NCI-H1436 (cell line): ENCODE measurements at places on chromosomes 1 and 21.

DNA sequence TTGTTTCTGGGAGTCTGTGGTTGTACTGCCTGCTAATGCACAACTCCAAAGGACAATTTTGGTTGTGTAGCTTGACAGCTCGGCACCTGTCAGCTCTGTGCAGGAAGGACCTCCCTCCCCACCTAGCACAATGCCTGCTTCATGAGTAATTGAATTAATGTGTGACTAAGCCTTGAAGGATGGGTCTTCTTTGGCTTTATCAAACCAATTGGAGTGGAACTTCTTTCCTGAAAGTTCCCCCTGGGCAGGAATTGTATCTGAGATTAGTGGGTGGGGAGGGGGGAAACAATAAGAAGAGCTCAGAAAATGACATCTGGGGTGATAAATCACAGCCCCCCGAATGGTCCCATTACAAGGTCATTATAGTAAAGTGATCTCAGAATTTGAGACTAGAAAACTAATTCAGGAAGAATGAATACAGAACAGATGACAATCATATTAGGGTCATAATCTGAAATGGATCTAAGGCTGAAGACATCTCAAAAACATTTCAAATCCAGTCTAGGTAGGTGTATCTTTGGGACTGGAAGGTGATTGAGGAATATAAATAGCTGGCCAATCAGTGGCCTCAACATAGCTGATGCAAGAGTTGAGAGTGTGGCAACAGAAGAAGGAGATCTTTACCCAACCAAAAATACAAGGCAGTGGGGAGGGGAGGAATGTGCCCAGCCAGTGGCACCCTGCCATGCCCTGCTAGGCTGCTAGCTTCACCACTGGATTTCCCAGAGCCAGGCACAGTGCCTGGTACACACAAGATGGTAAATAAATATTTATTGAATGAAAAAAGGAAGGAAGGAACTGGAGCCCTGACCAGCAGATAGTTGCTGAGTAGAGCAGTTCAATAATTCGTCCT, 10.1 kb upstream of the SESN2 start:
- DNase-seq = peak; percentile 50

DNA sequence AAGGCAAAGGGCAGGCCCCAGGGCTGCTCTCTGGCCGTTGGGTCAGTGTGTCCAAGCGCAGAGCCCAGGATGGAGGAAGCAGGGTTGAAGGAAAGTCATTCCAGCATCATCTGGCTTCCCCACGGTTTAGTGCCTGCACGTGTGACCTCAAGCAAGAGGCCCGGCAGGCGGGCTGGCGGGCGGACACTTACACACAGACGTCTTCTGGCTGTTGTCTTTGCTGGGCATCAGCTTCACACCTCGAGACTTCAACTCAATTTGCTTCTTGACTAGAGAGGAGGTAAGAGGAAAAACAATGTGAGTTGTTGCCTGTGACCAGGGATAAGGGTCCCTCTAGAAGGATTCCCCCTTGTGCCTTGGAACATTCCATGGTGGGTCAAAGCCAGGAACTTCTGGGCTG, 38.4 kb upstream of the HMGB4 start:
- DNase-seq = no peak

GRCh38 chr21:37339552-37339939, 27.0 kb upstream of the DYRK1A start:
- no peak for DNase-seq

DNA sequence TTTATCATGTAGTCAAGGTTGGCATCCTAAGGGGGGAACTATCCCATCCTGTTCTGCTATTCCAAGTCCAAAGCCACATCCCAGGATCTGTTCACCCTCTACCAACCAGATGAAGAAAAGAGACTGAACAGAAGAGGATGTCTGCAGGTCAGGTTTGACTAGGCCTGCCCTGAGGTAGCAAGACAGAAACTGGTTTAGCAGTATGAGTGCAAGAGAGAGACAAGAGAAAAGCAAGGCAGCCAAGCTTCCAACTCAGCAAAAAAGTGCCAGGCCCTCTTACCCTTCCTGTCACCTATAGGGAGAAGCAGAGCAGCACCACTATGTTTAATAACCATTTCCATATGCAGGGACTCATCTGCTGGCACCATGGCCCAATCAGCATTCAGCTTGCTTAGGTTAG, 320.8 kb upstream of the DUSP10 start:
- no peak for DNase-seq

DNA sequence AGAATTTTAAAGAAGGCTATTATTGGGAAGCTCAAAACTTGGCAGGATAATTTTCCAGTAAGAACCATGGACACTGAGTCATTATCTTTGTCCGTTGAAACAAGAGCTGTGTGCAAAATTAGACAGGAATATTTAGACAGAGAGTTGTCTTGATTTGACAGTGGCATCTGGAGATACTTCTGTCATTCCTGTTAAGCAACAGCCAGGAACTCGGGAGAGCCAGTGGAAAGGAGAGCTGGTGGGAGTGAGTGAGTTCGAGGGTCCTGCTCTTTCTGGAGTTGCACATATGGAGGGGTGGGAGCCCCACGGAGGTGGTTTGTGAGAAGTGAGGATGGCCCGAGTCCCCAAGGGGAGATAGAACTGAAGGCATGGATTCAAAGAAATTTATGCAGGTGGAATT, 3.1 kb downstream of the COQ8A start:
- DNase-seq = no peak

DNA sequence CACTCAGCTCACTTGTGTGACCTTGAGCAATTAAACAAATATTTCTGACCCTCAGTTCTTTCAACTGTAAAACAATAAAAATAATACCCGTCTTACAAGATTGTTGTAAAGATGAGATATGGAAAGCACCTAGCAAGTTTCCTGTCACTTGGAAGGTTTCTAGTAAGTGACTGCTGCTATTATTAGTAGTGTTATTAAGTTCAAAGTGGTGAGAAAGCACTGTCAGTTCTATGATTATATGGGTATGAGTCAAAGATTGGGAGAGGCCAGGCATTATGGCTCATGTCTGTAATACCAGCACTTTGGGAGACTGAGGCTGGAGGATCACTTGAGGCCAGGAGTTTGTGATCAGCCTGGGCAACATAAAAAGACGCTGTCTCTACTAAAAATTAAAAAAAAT, 145.4 kb downstream of the C1orf21 start:
- no peak for DNase-seq

- no peak for DNase-seq
Observed at GRCh38 chr1:45843474-45843905, 40.1 kb downstream of the MAST2 start.

- DNase-seq = no peak
Observed at GRCh38 chr21:44618504-44618903, 6.6 kb downstream of the KRTAP10-8 start.

DNA sequence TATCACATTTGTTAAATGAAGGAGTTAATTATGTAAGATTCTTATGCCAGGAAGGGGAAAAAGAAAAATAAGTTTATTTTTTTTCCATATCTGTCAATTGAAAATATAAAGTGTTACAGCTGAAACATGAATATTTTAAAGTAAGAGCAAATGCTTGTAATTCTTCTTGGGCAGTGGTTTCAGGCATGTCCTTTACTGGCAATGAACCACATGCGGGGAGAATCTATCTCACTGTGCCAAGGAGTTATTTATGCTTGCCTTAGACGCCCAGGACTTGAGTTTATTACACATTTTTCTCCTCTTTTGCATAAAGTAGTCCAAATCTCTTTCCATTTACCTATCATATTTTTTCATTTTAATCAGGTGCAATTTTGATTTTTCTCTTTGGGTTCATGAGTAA, 207.8 kb upstream of the NRIP1 start:
- DNase-seq = no peak

- DNase-seq = no peak
Observed at GRCh38 chr21:39029086-39029755, 154.0 kb downstream of the PSMG1 start.

GRCh38 chr1:83109692-83110091, 889.2 kb downstream of the TTLL7 start:
- no peak for DNase-seq

DNA sequence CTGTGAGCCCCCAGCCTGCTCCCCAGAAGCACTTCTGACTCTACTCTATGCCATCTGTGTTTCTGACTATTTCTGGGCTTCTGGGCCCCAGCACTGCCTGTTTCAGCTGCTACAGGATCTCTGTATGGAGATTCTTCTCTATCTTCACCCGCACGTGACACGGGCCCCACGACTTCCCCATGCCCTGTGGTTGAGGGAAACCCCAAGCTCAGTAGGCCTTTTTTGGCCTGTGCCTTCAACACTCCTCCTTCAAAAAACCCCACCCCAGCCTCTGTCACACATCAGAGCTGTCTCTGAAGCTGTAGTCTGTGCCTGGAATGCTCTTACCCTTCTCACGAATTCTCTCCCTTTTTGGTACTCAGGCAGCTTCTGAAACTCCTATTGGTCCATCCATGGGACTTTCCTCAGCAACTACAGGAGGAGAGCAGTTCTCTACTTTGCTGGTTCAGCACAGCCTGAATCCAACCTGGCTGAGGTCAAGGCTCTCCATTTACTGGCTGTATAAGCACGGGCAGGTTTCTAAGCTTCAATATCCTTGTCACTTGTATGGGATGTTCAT, 2.0 kb upstream of the NID1 start:
- no peak for DNase-seq

DNA sequence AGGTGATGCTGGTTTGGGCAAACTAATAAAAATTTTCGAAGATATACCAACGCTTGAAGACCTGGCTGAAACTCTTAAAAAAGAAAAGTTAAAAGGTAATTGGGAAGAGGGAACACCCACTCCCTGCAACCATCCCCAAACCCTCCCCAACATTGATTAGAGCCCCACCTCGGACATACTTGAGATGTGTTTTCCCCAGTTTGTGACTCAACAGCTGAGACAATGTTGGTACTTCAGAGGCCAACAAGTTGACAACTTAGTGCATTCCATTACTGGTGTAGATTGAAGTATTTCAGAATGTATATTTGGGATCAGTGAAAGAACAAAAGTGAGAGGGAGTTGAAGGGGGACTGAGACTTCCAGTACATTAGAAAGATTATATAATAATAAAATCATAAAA, 5.1 kb downstream of the IFI16 start:
- DNase-seq = no peak

DNA sequence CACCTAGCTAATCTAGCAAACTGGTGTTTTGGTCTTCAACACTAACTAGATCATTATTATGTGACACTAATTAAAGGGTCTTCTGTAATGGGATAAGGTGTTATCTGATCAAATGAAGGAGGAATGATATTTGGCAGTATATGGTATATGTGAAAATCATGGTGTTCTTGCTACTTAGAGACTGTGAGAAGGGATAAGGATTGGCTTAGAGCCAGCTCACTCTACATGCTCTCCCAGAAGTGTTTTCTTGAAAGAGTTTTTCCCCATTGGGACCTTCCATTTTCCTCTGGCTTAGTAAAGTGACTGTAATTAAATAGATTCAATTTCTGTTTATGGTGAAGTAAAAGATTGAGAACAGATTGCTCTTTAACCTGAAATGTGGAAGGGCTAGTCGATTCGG, 71.2 kb upstream of the RGL1 start:
- peak; percentile 47 for DNase-seq

GRCh38 chr1:70475023-70475422, 64.0 kb downstream of the CTH start:
- DNase-seq = no peak

DNA sequence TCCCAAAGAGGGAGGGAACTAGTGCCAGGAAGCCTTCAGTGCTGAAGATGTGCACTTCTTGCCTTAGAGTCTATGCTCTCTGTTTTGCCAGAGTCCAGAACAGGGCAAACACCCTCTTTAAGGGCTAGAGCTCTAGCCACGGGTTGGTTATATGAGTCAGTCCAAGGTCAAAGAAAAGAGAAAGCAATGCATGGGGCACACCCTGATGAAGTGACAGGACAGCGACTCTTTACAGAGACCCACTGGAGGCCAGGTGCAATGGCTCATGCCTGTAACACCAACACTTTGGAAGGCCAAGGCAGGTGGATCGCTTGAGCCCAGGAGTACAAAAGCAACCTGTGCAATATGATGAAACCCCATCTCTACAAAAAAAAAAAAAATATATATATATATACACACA, 86.1 kb downstream of the TGFBR3 start:
- DNase-seq = no peak

GRCh38 chr21:26850116-26850643, 5.0 kb upstream of the ADAMTS1 start:
- DNase-seq = no peak
